ENCODE measurements at places on chromosomes 5 and 9. TPM values are rescaled to one million over a fixed set of nuclear protein-coding genes. Genes with fewer than 3 reads are reported as not detected.

DNA sequence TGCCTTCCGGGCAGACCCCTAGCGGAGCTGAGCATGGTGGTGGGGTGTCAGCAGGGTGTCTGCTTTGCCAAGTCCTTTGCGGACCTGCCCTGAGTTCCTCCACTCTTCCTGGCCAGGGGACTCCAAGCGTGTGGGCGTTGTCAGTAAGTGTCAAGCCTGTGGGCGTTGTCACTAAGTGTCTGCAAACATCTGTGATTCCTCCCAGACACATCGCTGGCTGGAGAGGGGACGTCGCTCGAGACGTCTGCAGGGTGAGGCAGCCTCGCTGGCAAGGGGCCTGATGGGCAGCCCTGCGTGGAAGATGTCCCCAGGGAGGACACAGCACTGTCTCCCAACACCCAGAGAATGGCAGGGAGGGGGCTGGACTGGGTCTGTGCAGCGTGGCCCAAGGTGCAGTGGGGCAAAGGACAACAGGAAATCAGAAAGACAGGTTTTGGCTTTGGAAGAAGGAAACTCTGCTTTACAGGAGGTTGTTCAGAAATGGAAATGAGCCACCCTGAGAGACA is 28.8 kb downstream of the ADAMTSL2 start:
- H3K4me3 ChIP-seq, result no peak overlapping the region
- peaks cover 29% of the 10 kb centered on the region for H3K4me1 ChIP-seq
- DNase-seq, result no peak
- no peaks in the 10 kb centered on the region for H3K36me3 ChIP-seq
- H3K27ac ChIP-seq, result no peak overlapping the region
- peaks cover 6% of the 10 kb centered on the region for H3K27me3 ChIP-seq

- H3K36me3 ChIP-seq, result no peaks in the 10 kb centered on the region
- no peak overlapping the region for H3K4me3 ChIP-seq
- no peaks in the 10 kb centered on the region for H3K27me3 ChIP-seq
- 0 out of 2 replicates have a peak, but pooled peaks cover 3% of the 10 kb centered on the region for H3K4me1 ChIP-seq
- DNase-seq, result peak; percentile 60
- H3K27ac ChIP-seq, result no peak overlapping the region
Measured at GRCh38 chr5:68460147-68460798, 244.7 kb downstream of the PIK3R1 start.

AGXT2 gene
- total RNA-seq, result not detected

- H3K27me3 ChIP-seq, result no peaks in the 10 kb centered on the region
- DNase-seq, result peak; percentile 21
- no peak overlapping the region for H3K27ac ChIP-seq
- no peaks in the 10 kb centered on the region for H3K36me3 ChIP-seq
- no peaks in the 10 kb centered on the region for H3K4me1 ChIP-seq
- no peak overlapping the region for H3K4me3 ChIP-seq
Measured at GRCh38 chr5:160213537-160213936, 15.8 kb upstream of the FABP6 start.

GRCh38 chr9:138066049-138066448 is 188.5 kb downstream of the CACNA1B start:
- H3K27ac ChIP-seq, result no peak overlapping the region
- H3K4me1 ChIP-seq, result no peaks in the 10 kb centered on the region
- no peak overlapping the region for H3K4me3 ChIP-seq

NRG2 gene
- total RNA-seq, result 0.91 TPM

DNA sequence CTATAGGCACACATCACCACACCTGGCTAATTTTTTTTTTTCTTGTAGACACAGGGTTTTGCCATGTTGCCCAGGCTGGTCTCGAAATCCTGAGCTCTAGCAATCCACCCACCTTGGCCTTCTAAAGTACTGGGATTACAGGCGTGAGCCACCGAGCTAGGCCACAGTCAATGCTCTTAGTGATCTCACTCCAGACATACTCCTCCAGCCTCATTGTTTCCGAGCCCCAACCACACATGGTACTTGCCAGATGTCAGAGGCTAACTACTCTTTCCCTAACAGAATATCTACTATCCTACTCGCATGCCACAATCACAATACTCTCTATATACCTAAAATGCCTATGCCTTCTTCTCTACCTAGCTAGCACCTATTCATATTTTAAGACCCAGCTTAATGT is 17.1 kb downstream of the SUSD1 start:
- H3K27me3 ChIP-seq, result no peaks in the 10 kb centered on the region
- H3K4me1 ChIP-seq, result no peaks in the 10 kb centered on the region
- H3K4me3 ChIP-seq, result no peak overlapping the region
- H3K36me3 ChIP-seq, result no peaks in the 10 kb centered on the region

GRCh38 chr5:154528005-154528594 is 50.1 kb upstream of the HAND1 start:
- H3K36me3 ChIP-seq, result no peaks in the 10 kb centered on the region
- no peaks in the 10 kb centered on the region for H3K27me3 ChIP-seq
- H3K4me3 ChIP-seq, result no peak overlapping the region
- H3K4me1 ChIP-seq, result no peaks in the 10 kb centered on the region
- no peak overlapping the region for H3K27ac ChIP-seq
- no peak for DNase-seq

SPINK5 gene
- not detected for total RNA-seq

GRCh38 chr5:115423541-115423940 is 121.0 kb downstream of the FEM1C start:
- no peak overlapping the region for H3K27ac ChIP-seq
- no peaks in the 10 kb centered on the region for H3K36me3 ChIP-seq
- peaks cover 6% of the 10 kb centered on the region for H3K4me1 ChIP-seq
- no peak for DNase-seq

DNA sequence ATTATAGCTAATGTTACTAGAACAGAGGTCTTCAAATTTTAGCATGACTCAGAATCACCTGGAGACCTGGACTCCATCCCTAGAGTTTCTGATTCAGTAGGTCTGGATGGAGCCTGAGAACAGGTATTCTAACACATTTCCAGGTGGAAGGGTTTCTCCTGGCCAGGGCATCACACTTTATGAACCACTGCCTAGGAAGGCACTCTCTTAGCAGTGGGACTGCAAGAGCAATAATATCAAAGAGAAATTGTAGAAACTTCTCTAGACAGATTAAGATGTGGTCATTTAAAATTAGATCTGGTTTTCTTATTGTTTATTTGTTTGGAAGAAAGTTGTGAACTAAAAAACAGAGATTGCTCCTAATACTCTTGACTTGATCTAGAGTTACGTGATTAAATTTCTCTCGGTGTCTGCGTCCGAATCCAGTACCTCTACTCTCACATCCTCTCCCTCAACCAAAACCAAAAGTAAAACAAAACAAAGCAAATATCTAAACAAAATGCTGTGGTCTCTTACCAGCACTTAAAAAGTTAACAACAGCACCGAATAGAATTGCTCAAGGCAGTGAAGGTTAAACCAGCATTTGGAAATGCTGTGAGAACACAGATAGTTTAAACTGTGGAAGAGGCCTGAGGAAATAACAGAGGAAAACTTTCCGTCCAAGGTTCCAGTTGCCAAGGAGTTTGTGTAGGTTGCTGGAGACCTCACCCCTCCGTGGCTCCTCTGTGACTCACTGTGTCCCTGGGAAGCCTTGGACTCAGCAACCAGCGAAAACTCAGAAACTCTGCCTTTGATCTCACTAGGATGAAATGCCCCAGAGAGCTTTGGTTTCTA is 193.4 kb downstream of the ARRDC3 start:
- peak; percentile 28 for DNase-seq
- H3K27ac ChIP-seq, result no peak overlapping the region
- H3K27me3 ChIP-seq, result no peaks in the 10 kb centered on the region

DNA sequence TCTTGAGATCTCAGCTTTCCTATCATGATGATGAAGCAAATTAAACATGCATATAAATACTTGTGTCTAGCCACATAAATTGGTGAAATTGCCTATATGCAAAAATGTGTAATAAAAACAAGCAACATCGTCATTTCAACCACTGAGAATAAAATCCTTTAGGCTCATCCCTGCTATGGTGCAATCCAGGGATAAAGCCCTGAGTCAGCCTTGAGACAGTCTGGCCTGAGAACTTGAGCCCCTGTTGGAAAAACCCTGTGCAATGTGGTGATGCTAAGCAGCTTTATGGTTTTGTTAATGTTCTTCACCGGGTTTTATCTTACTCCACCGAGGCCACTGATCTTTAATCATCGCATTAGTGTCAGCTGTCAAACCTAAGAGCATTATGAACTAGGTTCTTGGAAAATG is 170.5 kb downstream of the DCP2 start:
- no peak overlapping the region for H3K27ac ChIP-seq
- H3K36me3 ChIP-seq, result no peaks in the 10 kb centered on the region
- H3K27me3 ChIP-seq, result no peaks in the 10 kb centered on the region
- no peak overlapping the region for H3K4me3 ChIP-seq
- no peaks in the 10 kb centered on the region for H3K4me1 ChIP-seq

FAM221B gene
- not detected for total RNA-seq

PRDM9 gene
- total RNA-seq, result not detected

DNA sequence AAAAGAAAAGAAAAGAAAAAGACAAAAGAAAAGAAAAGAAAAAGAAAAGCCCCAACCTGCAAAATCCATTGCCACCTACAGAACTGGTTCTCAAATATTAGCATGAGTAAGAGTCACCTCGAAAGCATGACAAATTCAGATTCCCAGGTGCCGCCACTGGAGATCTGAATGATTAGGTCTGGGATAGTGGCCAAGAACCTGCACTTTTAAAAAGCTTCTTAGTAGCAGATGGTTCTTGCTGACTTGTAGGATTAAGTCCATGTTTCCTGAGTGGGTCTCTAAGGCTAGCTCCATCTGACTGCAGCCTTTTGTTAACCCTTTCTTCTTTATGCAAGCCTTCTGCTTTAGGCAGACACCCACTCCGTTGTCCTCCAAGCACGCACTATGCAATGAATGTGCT is 178.5 kb upstream of the CDH18 start:
- no peaks in the 10 kb centered on the region for H3K4me1 ChIP-seq
- no peak overlapping the region for H3K4me3 ChIP-seq
- no peaks in the 10 kb centered on the region for H3K36me3 ChIP-seq
- H3K27me3 ChIP-seq, result no peaks in the 10 kb centered on the region

- no peak for DNase-seq
- no peaks in the 10 kb centered on the region for H3K36me3 ChIP-seq
- H3K4me3 ChIP-seq, result no peak overlapping the region
- H3K27me3 ChIP-seq, result no peaks in the 10 kb centered on the region
- H3K4me1 ChIP-seq, result no peaks in the 10 kb centered on the region
- no peak overlapping the region for H3K27ac ChIP-seq
Measured at GRCh38 chr5:156678484-156678883, 171.6 kb upstream of the PPP1R2B start.

GRCh38 chr5:2524620-2525019 is 226.9 kb downstream of the IRX2 start:
- no peak overlapping the region for H3K27ac ChIP-seq
- no peak for DNase-seq
- no peak overlapping the region for H3K4me3 ChIP-seq
- H3K36me3 ChIP-seq, result no peaks in the 10 kb centered on the region
- no peaks in the 10 kb centered on the region for H3K27me3 ChIP-seq

GRCh38 chr5:96657068-96657467 is 5.1 kb upstream of the CAST start:
- no peak overlapping the region for H3K27ac ChIP-seq
- no peaks in the 10 kb centered on the region for H3K27me3 ChIP-seq
- H3K4me1 ChIP-seq, result peaks cover 66% of the 10 kb centered on the region
- peak overlapping the region; percentile 28 for H3K4me3 ChIP-seq
- no peaks in the 10 kb centered on the region for H3K36me3 ChIP-seq

ST8SIA4 gene
- not detected for total RNA-seq

C9 gene
- total RNA-seq, result 0.34 TPM

DDX4 gene
- not detected for total RNA-seq

DNA sequence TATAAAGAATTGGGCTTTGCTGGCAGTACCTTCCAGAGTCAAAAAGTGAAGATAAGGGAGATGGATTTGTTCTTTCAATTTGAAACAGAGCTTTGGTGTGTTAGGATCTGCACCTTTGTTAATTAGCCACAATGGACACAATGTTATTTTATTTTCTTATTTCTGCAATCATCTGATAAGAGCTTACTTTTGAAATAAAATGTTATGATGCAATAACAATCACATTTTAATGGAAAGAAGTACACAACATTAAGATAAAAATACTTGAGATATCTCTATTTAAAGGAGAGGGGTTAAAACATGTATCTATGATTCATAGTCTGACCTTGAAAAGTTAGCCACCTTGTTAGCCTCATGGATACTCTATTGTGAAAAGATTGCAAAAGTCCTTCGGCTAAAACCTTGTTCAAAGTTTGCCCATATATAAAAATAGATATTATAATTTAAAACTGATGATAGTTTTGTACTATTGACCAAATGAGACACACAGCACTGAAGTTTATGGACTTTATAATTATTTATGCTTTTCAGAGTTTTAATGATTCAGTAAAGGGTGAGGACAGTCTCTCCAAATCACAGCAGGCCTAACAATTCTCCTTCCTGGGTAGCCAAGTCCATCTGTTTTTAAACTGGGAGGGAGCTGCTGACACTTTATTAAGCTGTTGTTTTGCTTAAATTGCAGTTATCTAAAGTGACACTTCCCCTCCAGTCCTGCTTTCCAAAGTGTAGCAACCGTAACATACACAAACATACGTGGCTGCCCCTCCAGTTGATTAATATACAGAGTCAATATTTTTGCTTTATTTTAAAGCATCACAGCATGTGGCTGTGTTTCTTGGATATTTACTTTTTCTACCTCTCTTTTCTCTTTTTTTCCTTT is 47.6 kb upstream of the DAP start:
- DNase-seq, result no peak
- no peaks in the 10 kb centered on the region for H3K4me1 ChIP-seq
- H3K27me3 ChIP-seq, result peaks cover 25% of the 10 kb centered on the region
- no peak overlapping the region for H3K4me3 ChIP-seq
- H3K36me3 ChIP-seq, result no peaks in the 10 kb centered on the region

PTGES gene
- 17.2 TPM for total RNA-seq

DNA sequence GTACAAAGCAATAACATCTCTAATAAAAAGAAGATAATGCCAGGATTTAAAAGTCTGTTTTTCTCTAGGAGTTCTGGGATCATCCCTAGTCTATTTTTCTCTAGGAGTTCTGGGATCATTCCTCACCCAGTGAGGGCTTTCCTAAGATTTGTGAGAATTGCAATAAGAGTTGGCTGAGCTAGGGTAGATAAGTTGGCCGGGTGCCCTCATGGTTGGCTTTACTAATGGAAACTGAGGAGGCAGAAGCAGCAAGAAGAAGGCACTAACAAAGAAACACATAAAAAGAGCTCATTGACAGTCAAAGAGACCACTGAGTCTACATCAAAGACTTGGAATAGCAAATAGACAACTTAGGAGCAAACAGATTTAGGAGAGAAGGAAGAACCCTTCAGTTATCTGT is 4.2 kb downstream of the SLC1A3 start:
- H3K27ac ChIP-seq, result no peak overlapping the region
- DNase-seq, result no peak
- H3K4me1 ChIP-seq, result peaks cover 8% of the 10 kb centered on the region
- no peaks in the 10 kb centered on the region for H3K27me3 ChIP-seq
- no peak overlapping the region for H3K4me3 ChIP-seq
- H3K36me3 ChIP-seq, result no peaks in the 10 kb centered on the region

DNA sequence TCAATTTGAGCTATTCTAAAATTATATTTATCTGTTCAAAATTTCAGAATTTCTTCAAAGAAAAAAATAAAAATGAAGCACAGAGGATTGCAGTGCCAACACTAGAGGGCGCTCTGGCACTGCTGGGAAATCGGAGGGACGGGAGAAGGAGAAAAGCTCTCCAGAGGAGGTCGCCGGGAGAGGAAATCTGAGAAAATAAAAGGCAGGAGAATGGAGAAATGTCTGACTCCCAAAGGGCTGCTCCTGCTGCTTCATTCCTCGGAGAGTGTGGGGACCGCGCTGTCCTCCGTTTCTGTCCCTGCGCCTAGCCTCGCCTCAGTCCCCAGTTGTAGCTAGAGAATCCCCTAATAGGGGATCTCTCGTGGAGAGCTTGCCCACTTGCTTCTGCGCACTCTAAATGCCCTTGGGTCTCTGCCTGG is 40.0 kb upstream of the ARSB start:
- no peak overlapping the region for H3K4me3 ChIP-seq
- H3K27ac ChIP-seq, result no peak overlapping the region
- DNase-seq, result peak; percentile 33
- 0 out of 2 replicates have a peak, but pooled peaks cover 2% of the 10 kb centered on the region for H3K4me1 ChIP-seq
- H3K27me3 ChIP-seq, result no peaks in the 10 kb centered on the region
